ENCODE measurements at places on chromosomes 2 and 18.

DNA sequence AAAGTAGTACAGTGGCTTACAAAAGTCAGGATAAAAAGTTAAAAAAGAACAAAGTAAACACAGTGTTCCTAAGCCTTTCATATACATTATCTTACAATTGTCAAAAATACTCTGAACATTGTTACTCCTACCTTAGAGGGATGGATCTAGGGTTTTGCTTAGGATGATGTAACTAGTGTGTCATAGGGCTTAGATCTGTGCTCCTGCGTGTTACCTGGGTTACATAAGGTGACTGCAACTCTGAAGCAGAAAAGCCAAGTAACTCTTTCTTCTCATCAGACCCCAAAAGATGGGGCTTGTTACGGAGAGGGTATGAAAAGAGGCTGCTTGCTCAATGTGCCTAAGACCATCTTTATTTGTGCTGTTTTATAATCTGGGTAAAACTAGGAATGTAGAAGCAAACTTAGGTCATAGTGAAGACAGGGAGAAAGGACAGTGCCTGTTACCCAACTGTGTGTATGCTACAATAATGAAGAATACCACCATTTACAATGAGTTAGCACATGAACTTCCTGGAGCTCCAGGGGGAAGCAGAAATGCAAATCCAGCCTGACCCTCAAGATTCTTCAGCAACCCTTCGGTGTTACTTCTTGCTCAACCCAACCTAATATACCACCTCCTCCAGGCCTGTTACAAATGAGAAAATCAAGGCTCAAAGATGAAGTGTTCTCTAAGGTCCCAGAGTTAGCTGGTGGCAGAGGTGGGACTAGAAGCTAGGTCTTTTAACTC is 42.0 kb upstream of the STK17B start:
- no peak for DNase-seq

- no peak for DNase-seq
These were observed 46.9 kb downstream of the TTC32 start for GRCh38 chr2:19854596-19855541.

DNA sequence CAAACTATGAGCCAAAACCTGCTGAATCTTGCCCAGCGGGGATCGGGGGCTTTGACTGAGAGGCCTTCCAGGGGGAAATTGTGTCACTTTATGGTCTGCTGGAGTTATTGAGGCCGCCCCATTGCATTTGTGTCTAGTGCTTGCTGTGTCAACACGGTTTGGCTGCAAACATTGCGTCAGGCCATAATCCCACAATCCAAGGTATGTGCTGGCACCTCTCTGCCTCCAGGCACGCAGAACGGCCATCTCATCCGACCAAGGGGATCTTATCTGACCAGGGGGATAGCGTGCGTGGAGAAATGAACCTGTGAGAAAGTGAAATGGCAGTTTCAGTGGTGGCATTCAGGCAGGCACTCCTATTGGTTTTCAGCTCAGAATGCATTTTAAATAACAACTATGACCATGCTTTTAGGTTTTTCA is 18.1 kb upstream of the LYPD6B start:
- DNase-seq = no peak

DNA sequence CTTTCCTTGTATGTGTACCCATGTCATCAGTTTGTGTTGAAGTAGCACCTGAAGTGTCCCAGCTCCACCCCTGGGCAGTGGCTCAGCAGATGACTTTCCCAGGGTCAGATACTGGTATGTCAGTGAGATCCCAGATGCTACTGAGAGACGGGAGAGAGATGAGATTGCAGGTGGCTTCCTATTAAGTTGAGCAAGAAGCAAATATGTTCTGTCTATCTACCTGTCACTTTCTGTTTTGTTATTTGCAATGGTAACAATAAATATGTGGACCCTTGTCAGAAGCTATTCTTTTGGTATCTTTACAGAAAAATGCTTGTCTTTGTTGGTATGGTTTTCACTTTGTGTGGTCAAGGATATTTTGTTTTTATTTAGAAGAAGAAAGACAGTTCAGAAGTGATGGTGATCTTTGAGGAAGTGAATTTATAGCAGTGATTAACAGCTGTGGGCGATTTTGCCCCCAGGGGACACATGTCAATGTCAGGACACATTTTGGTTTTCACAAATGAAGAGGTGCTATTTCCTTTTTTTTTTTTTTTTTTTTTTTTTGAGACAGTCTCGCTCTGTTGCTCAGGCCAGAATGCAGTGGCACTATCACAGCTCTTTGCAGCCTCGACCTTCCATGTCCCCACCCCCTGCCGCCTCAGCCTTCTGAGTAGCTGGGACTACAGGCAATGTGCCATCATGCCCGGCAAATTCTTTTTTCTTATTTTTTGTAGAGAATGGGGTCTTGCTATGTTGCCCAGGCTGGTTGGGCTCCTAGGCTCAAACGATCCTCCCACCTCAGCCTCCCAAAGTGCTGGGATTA is 21.4 kb downstream of the MGAT5 start:
- DNase-seq = no peak

GRCh38 chr2:178998539-178998938 is 51.4 kb downstream of the CCDC141 start:
- DNase-seq = no peak

DNA sequence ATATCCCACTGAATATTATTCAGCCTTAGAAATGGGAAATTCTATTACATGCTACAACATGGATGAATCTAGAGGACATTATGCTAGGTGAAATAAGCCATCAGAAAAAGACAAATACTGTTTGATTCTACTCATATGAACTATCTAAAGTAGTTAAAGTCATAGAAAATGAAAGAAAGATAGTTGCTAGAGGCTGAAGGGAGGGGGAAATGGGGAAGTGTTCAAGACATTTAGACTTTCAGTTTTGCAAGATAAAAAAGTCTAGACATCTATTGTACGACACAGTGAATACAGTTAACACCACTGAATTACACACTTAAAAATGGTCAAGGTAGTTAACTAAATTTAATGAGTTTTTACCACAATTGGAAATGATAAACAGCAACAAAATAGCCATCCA is 835.9 kb upstream of the CHAC2 start:
- no peak for DNase-seq

- no peak for DNase-seq
These were observed 297.0 kb downstream of the NBAS start for GRCh38 chr2:15263976-15264685.

DNA sequence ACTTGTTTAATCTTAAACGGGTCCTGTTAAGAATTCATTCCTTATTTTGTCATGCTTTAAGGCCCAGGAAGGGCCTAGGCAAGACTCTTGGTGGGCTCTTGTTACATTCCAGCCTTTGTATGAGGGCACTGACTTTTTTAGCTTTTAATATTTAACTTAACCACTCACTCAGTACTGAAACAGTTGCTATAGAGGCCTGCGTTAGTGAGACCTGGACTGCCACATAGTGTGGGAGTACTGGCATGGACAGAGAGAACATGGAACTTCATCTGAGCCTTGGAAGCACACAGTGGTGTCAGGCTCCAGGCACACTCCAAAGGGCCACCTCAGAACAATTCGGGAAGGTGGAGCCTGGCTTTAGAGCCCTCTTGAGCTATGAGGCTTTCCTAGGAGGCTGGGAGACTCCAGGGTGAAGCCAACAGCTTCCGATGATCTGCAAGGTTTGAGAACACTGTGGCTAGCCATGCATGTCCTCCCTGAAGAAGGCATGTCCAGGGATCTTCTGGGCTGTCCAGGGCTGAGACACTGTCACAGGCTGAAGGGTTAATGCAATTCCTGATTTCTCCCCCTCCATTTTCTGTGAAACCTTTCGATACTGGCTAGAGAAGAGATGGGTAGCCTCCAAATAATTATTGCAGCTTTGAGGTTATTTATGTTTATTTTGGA is 155.4 kb upstream of the ACAA2 start:
- no peak for DNase-seq

- peak; percentile 4 for DNase-seq
These were observed 112.3 kb upstream of the ATP5MC3 start for GRCh38 chr2:175293776-175294175.

GRCh38 chr18:25352629-25353005 is 651 bp upstream of the ZNF521 start:
- DNase-seq = no peak

- DNase-seq = no peak
These were observed 78.1 kb downstream of the TEX51 start for GRCh38 chr2:126976721-126977328.

- no peak for DNase-seq
These were observed 34.4 kb downstream of the CYP26B1 start for GRCh38 chr2:72112981-72113846.

GRCh38 chr18:51028201-51028805 is 1.7 kb upstream of the SMAD4 start:
- peak; percentile 44 for DNase-seq

GRCh38 chr2:79630060-79630459 is 117.2 kb downstream of the CTNNA2 start:
- no peak for DNase-seq

DNA sequence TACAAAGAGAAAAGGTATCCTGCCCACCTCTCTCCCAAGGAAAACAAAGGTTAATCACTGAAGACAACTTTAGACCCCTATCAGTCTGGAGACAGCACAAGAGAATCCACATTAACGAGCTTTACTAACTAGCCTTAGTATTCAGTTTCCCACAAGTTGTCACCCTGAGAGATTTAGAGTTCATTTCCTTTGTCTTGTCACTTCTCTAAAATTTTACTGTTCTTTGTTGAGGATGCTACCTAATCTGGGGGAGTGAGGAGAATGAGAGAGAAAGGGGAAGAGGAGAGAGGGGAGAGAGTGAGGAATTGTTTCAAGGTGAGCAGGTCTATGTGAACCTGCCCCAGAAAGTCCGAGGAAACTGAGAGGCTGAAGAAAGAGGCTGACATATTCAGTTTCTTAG is 28.4 kb downstream of the C2orf76 start:
- DNase-seq = no peak

DNA sequence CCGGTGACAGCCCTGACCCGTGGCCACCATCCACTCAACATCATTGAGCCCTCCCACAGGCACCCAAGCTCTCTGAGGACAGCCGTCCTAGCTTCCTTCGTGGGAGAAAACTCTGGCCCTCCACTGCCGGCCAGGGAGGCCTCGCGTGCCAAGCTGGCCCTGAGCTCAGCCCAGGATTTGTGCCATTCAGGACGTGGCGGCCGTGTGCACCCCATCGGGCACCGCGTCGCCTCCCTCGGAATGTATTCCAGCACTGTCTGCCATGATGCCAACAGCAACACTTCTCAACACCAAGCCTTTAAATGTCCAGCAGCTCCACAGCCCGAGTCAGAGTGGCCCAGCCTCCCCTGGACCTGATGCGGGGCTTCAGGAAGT is 35.7 kb downstream of the ZNF516 start:
- no peak for DNase-seq

- DNase-seq = peak; percentile 36
These were observed 58.1 kb upstream of the IL1RL1 start for GRCh38 chr2:102253140-102253752.

DNA sequence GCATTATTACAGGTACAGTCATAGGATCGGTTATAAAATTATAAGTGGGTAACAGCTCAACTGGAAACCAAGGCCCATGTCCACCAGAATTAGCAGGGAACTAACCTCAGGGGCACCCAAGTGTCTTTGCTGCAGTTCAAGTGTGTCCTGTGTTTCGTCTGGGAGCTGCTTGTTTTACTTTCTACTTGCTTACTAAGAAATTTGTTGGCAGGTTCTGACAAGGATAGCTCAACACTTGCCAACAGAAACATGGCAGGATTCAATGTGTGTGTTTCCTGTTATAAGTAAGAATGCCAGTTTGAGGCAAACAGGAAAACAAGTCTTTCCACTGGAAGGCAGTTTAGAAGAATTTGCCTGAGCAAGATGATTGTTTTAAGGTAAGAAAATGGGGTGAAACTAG is 104.5 kb downstream of the EPHA4 start:
- DNase-seq = peak; percentile 57

- DNase-seq = no peak
These were observed at the start of gene ABCA12 for GRCh38 chr2:215138479-215138878. ABCA12 (minus strand) TSS chr2:215138626; CDS start chr2:215138208, 418 bp downstream.

- peak; percentile 85 for DNase-seq
These were observed 47.2 kb downstream of the MAP2 start for GRCh38 chr2:209471037-209471436.

DNA sequence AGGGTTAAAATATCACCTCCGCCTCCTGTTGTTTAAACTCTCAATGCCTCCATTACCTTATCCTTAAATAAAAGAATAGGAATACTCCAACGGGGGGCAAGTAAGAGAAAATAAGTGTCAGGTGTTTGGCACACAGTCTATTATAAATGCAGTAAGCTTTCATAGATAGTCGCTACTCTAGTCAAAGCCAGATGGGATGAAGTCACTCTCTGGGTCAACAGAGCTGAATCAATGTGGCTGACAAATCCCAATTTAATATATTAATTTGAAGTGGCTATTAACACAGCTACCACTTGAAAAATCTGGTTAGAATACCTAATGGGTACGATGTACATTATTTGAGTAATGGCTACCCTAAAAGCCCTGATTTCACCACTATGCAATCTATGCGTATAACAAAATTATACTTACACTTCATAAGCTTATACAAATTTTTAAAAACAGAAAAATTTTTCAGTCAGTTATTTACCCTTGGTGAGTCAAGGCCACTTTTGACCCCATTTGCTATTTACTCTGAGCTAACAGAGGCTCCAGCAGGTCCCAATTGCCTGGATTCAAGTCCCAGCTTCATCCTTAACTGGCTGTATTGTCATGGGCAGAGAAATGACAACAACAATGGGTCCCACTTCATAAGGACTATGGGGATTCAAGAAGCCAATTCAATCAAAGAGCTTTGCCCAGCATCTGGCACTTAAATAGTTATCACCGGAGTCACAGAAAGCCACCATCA is 167.5 kb upstream of the PID1 start:
- DNase-seq = no peak

DNA sequence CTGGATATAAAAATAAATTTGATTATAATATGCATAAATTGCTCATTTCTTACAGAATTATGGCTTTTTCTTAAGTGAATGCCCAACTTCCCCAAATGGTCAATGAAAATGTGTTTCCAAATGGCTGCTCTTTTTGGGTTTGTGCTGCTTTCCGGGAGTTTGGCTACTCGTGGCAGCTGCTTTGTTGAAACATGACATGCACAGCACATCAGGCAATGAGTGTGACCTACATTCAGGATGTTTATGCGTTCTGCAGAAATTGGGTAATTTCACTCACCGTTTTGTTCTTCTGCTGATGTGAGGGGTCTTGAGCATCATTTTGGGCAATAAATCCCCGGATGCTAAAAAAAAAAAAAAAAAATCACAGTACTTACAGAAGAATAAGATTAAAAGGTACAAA is 825.0 kb upstream of the KLHL29 start:
- no peak for DNase-seq

GRCh38 chr18:22199005-22199404 is 29.6 kb downstream of the GATA6 start:
- DNase-seq = no peak

- DNase-seq = peak; percentile 20
These were observed 128.8 kb upstream of the MSH6 start for GRCh38 chr2:47653902-47654789.

- DNase-seq = no peak
These were observed 11.0 kb downstream of the EIF5B start for GRCh38 chr2:99348173-99348572.

DNA sequence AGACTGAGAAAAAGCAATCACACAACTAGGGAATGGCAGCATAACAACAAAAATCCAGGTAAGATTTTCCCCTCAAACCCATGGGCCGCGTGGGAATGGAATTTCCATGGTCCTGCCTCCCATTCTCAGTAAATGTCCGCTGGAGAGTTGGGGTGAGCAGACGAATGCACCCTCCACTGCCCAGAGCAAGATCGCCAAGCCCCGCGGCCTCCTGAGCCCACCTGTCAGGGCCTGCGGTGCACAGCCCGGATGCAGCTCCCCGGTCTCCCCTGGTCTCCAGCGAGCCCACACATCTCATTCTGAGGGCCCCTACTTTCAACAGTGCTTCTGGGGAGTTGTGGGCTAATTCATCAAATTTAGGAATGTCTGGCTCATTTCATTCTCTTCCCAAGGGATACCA is 327.4 kb upstream of the HS6ST1 start:
- no peak for DNase-seq
